Endothelial cell (in vitro differentiated cells): ENCODE measurements at places on chromosomes 5 and 9.
A peak's percentile ranks its signal among the peaks of the same experiment; 100 is the strongest.

DNA sequence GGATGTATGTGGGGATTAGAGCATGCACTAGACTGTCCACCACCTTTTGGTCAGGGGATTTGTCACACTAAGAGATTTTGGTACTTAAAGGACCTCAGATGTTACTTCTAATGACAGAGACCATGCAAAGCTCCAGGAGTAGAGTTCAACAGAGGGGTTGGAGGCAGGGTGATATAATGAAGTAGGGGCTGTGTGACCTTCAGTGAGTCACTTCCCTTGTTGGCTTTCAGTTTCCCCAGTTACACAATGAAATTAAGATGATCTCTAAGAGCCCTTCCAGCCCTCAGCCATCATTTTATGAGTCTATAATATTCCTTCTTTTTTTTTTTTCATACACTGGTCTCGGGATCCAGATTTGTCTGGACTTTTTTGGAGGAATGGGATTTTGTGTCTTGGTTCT is 26.8 kb downstream of the GLRA1 start:
- H3K4me1 ChIP-seq = no peaks in the 10 kb centered on the region
- DNase-seq = no peak
- no peaks in the 10 kb centered on the region for H3K36me3 ChIP-seq
- H3K27me3 ChIP-seq = peaks cover 2% of the 10 kb centered on the region
- H3K27ac ChIP-seq = no peak overlapping the region
- no peak overlapping the region for H3K4me3 ChIP-seq

DNA sequence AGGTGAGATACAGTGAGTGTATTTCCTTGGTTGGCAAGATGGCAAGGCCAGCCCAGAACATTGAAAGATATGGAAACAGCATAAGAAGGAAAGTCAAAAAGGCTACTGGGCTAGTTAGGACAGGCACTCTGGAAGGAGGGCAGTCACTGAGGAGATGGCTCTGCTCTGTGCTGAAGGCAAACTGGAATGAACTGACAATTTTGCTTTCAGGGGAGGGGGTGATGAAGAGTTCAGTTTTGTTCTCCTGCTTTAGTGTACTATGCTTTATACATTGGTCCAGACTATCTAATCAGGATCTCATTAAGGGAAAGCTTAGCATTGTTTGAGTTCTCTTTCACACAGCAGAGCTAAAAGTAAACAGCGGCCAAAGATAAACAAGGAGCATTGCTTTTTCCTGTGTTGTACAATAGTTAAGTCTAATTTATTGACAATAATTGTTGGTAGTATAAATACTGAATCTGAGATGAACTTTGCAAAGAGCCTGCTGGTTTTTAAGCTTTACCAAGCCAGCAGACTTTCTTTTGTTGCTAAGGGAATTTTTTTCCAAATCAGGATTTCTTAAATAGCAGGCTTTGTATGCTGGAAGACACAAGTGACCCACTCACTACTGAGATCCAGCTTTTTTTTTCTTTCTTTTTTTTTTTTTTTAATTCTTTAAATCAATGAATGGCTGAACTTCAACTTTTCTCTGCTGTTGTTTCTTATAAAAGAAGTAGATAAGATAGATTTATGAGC is 355.5 kb downstream of the ARRDC3 start:
- no peak overlapping the region for H3K4me3 ChIP-seq
- H3K27me3 ChIP-seq = peaks cover 2% of the 10 kb centered on the region
- peak overlapping the region; percentile 54 for H3K27ac ChIP-seq
- no peaks in the 10 kb centered on the region for H3K36me3 ChIP-seq

GRCh38 chr5:5335700-5336264 is 86.7 kb upstream of the ICE1 start:
- no peaks in the 10 kb centered on the region for H3K36me3 ChIP-seq
- H3K4me1 ChIP-seq = peaks cover 42% of the 10 kb centered on the region
- DNase-seq = no peak
- H3K4me3 ChIP-seq = no peak overlapping the region
- peak overlapping the region; percentile 28 for H3K27ac ChIP-seq
- H3K27me3 ChIP-seq = peaks cover 9% of the 10 kb centered on the region

DNA sequence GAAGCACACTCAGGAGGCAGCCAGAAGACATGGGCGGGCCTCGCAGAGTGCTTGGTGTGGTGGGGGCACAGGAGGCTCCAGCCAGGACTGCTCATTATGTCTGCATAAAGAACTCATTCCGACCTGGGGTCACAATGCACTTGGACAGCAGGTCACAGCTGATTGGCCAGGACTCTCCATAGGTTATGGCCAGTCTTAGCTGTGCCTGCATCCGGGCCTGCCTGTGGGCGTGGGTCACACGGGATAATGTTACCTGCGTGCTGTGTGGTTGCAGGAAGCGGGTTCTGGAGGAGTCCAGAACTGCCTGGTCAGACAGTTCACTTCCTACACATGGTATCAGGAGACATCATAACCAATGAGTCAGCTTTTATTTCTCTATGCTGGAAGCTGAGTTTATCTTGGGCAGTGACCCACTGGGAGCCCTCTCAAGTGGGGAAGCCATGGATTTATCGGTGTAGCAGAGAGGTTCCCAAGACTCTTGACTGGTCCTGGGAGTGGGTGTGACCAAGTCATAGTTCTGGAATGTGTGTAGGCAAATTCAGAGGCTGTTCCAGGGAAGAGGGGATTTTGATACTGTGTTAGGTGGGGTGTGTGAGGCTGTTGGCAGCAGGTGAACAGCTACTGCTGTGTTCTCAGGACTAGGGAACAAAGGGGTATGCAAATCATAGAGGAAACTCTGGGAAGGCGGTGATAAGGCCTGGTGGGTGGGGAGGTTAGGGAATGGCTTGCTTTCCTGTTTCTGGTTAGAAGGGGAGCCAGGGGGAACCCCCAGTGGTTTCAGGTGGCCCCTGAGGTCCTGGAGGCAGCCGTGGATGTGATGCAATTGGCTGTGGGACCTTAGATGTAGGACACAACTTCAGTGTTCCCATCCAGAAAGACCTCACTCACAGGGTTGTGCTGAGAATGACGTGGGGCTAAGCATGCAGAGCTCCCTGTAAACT is 51.3 kb downstream of the ARHGEF37 start:
- peaks cover 3% of the 10 kb centered on the region for H3K36me3 ChIP-seq
- peak overlapping the region; percentile 54 for H3K27ac ChIP-seq
- DNase-seq = no peak
- peaks cover under 1% of the 10 kb centered on the region for H3K27me3 ChIP-seq
- peaks cover 32% of the 10 kb centered on the region for H3K4me1 ChIP-seq

DNA sequence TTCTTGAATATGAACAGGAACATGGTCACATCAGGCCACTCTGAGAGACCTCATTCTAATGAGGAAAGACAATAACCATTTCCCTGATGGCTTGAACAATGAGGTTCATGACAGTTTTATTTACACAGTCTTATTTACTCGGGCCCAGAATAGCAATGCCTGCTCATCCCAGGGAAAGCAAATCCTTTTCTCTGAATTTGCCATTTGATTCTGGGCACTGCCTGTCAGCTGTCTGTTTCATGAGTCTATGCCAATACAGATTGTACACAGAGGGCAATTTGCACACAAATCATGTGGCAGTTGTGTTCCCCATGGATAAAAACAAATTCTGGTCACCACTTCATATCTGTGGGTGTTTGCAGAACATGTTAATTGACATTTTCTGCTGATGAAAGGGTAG is 492.5 kb downstream of the ACTL7B start:
- no peaks in the 10 kb centered on the region for H3K27me3 ChIP-seq
- no peak overlapping the region for H3K27ac ChIP-seq
- no peaks in the 10 kb centered on the region for H3K36me3 ChIP-seq

DNA sequence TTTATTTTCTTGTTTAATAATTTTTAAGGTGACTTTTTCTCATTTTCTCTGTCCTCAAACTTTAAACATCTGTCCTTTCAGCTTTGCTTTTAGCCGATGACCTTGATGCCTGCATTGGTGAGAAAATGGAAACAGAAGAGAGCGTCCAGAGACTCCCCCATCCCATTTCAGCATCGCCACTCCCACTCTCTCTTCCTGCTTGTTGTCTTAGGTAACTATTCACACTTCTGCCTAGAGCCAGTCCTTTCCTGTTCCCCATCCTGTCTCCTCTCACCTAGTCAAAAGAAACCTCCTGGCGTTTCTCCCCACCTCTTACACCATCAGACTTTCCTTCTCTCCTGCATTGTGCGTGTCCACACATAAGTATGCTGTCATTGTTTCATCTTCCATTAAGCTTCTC is 124.6 kb downstream of the MAST4 start:
- H3K4me1 ChIP-seq = peaks cover 30% of the 10 kb centered on the region
- no peaks in the 10 kb centered on the region for H3K36me3 ChIP-seq
- H3K4me3 ChIP-seq = no peak overlapping the region
- DNase-seq = no peak
- H3K27me3 ChIP-seq = peaks cover 4% of the 10 kb centered on the region
- peak overlapping the region; percentile 39 for H3K27ac ChIP-seq

- no peak for DNase-seq
- no peak overlapping the region for H3K27ac ChIP-seq
- no peaks in the 10 kb centered on the region for H3K27me3 ChIP-seq
These were observed 40.4 kb downstream of the PPIC start for GRCh38 chr5:122996091-122996490.

- H3K27ac ChIP-seq = no peak overlapping the region
- H3K4me3 ChIP-seq = no peak overlapping the region
- H3K36me3 ChIP-seq = peaks cover 54% of the 10 kb centered on the region
- DNase-seq = no peak
These were observed 19.6 kb downstream of the SPARC start for GRCh38 chr5:151667083-151667482.

- no peak for DNase-seq
- H3K4me3 ChIP-seq = no peak overlapping the region
- no peaks in the 10 kb centered on the region for H3K36me3 ChIP-seq
- H3K27me3 ChIP-seq = no peaks in the 10 kb centered on the region
- no peaks in the 10 kb centered on the region for H3K4me1 ChIP-seq
- no peak overlapping the region for H3K27ac ChIP-seq
These were observed 328.6 kb upstream of the NUDT12 start for GRCh38 chr5:103891151-103891550.

DNA sequence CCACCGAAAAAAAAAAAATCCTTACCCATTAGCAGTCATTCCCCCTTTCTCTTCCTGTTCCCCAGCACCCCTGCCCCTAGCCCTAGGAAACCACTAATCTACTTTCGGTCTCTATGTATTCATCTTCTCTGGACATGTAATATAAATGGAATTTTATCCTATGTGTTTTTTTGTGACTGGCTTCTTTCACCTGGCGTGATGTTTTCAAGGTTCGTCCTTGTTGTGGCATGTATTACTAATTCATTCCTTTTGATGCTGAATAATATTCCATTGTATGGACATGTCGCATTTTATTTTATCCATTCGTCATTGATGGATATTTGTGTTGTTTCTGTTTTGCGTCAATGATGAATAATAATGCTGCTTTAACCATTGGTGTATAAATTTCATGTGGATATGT is 42.8 kb upstream of the SH3GL2 start:
- DNase-seq = no peak
- peaks cover 3% of the 10 kb centered on the region for H3K4me1 ChIP-seq
- no peak overlapping the region for H3K27ac ChIP-seq
- H3K27me3 ChIP-seq = no peaks in the 10 kb centered on the region

DNA sequence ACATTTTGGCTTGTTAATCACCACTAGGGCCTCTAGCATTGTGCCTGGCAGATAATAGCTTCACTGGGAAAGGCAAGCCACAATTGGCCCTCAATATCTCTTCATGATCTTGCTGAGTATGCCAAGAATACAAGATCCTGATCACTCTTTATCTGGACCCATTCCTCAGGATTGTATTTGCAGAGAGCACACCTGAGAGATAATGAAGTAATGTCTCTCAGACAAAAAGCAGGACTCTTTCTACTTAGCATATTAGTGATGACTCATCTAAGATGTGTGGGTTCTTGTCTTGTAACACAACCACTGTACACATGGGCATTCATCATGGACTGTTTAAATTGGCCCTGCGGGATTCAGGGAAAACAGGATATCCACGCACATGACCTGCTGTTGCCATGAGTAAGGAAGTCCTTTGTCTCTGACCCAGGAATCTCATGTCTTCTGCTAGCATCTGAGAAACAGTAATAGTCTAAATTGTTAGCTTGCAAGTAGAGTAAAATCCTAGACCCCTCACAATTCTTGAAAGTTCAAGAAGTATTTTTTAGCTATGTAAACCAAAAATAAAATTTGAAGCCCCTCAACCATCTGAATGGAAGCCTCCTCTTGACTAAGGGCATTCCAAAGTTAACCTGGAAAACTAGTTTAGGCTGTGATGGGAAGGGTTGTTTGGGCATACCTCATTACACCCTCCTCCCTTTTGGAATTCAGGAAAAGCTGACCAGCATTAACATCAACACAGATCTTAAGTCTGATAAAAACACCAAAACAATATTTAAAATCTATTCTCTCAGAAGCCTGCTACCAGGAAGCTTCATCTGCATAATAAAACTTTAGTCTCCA is 28.0 kb upstream of the NFIL3 start:
- DNase-seq = no peak
- no peak overlapping the region for H3K4me3 ChIP-seq
- H3K27me3 ChIP-seq = no peaks in the 10 kb centered on the region
- H3K4me1 ChIP-seq = no peaks in the 10 kb centered on the region
- no peak overlapping the region for H3K27ac ChIP-seq

GRCh38 chr9:27407491-27407890 is 110.5 kb upstream of the EQTN start:
- no peak overlapping the region for H3K27ac ChIP-seq
- no peaks in the 10 kb centered on the region for H3K36me3 ChIP-seq
- H3K27me3 ChIP-seq = no peaks in the 10 kb centered on the region
- peaks cover 37% of the 10 kb centered on the region for H3K4me1 ChIP-seq

DNA sequence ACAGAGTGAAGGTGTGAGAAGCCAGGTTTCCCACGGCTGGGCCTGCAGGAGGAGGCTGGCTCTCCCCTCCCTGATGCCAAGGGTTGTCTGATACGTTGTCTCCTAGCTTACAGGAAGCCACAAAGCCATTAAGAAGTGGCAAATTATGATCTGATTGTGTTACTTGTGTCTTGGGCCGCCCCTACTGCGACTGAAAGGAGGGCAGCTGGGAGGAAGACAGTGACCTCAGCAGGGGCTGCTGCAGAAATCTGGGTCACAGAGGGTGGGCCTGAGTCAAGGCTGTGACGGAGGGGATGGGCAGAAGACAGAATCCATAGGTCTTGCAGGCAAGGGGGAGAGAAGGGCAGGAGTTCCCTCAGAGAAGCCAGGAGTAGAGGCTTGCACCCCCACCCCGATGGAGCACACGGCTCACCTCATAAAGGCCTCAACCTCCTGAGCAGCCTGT is 145.0 kb downstream of the FSTL4 start:
- H3K27me3 ChIP-seq = peaks cover 3% of the 10 kb centered on the region
- H3K36me3 ChIP-seq = no peaks in the 10 kb centered on the region
- no peak overlapping the region for H3K4me3 ChIP-seq
- no peak for DNase-seq

- H3K4me3 ChIP-seq = no peak overlapping the region
- DNase-seq = no peak
- H3K36me3 ChIP-seq = no peaks in the 10 kb centered on the region
- no peak overlapping the region for H3K27ac ChIP-seq
These were observed 89.7 kb downstream of the DAPK1 start for GRCh38 chr9:87587356-87587745.

- no peaks in the 10 kb centered on the region for H3K4me1 ChIP-seq
- H3K36me3 ChIP-seq = no peaks in the 10 kb centered on the region
- DNase-seq = no peak
These were observed 135.5 kb downstream of the PRR16 start for GRCh38 chr5:120599576-120599975.
